Activated T-cell treated with anti-CD3 and anti-CD28 coated beads for 1 hour (primary cell): ENCODE measurements at places on chromosomes 3 and 15.

DNA sequence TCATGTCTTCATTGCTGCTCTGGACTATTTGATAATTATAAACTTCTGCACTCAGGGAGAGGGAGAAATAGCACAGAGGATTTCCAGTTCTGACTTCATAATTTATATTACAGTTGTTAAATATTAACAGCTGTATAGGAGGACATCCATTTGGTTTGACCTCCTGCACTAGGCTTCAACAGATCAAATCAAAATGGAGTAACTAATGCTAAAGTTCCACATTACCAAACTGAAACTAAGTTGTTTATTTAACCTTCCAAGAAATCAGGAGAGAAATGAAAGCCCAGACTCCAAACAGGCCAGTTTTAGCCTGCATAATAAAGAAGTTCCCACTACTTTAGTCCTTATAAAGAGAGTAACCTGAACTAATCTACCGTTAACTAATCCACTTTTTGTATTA is 4.6 kb downstream of the PLSCR2 start:
- DNase-seq: no peak

DNA sequence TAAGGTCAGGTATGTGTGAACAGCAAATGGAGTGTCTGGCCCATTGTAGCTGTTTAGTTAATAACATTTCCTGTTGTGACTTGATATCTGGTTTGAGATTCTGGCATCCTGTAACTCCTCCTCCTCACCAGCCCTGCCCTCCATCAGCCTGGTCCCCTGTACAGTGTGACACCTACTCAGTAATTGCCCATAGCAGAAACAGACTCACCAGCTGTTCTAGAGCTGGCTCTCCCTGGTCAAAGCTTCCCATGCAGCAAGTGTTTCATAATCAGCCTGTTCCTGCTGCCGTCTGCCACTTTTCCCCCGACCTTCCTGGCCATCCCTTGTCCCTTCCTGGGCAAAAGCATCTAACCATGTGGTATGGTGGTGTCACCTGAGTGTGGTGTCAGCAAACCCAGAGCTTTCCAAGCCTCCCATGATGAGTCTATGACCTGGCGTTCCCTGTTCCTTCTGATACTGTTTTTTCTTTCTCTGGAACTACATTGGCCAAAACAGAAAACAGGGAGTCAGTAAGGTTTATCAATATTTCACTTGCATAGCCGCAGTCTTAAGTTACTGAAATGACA is 55.4 kb downstream of the B3GALNT1 start:
- no peak for DNase-seq

GRCh38 chr3:66744521-66744920 is 243.7 kb upstream of the LRIG1 start:
- DNase-seq: no peak

GRCh38 chr3:9951598-9951961 is 628 bp downstream of the PRRT3 start:
- DNase-seq: no peak

GRCh38 chr3:139935016-139935865 is at the start of gene CLSTN2:
TSS of gene CLSTN2 (plus strand) at chr3:139935185.
- DNase-seq: no peak

GRCh38 chr3:47622671-47623461 is 44.2 kb upstream of the CSPG5 start:
- DNase-seq: no peak

DNA sequence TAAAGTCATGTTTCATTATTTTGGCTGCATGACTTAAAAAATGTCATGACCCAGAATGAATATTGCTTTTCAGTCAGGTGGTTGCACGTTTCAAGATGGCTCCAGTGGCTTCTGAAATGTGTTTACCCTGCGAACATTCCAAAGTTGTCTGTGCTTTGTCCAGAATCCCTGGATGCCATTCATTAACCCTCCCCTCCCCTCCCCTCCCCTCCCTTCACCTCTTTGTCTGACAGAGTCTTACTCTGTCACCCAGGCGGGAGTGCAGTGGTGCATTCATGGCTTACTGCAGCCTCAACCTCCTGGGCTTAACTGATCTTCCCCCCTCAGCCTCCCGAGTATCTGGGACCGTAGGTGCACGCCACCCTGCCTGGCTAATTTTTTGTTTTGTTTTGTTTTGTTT is 308.0 kb downstream of the PTPRG start:
- no peak for DNase-seq

DNA sequence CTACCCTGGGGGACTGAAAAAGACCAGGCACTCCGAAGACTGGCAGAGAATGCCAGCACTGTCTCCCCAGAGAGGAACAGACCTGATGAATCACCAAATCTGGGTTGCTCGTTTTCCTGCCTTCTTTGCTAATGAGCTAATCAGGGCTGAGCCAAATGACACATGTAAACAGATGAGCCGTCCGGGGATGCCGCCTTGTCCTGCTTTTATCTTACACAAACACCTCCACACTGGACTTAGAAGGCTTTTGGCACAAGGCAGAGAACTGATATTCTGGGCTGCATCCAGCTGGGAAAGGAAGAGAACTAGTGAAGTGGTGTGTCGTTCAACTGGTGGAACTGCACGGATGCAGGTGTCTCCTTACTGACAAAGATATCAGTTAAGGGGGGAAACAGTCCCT is 88.1 kb downstream of the MECOM start:
- DNase-seq: no peak

- DNase-seq: no peak
Observed at GRCh38 chr15:99736702-99737101, 3.5 kb upstream of the LYSMD4 start.

DNA sequence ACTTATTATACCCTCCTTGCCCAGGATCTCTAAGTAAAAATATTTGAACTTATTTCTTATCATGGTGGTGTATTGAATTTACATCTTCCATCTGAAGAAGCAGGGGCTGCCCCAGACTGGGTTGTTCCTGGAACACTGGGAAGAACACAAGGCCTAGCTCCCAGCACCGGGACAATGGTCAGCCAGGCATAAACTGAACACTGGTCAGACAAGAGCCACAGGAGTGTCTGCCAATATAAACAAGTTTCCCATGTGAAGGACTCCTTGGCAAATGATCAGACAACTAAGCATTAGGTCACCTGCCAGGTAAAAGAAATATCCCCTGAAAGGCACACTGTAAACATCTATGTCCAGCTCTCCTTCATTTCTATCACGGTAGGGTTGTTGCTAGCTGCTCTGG is 172.4 kb downstream of the ATP8B4 start:
- DNase-seq: no peak

DNA sequence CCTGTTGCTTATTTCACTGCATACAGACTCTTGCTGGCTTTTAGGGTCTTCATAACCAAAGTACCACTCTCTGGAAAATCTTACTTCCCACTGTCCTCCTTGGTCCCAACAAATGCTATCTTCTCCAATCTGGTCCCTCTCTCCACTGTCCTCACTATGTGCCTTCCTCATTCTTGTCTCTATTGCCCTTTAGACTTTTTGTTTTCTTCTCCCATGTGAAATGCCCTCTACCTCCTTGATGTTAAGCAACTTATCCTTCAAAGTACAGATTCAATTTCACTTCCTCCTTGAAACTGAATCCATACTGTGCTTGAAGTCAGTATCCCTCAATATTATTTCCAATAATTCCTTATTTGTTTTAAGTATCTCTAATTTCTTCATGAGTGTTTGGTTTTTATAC is 60.8 kb downstream of the CGGBP1 start:
- DNase-seq: no peak

- DNase-seq: no peak
Observed at GRCh38 chr3:190990898-190991297, 128.4 kb upstream of the GMNC start.

- DNase-seq: no peak
Observed at GRCh38 chr3:196012941-196013476, 68.9 kb downstream of the TFRC start.
